Stimulated activated CD8-positive, alpha-beta memory T cell treated with anti-CD3 and anti-CD28 coated beads, Interleukin-7, amount 100 ng/mL, for 4 hours (primary cell): ENCODE measurements at places on chromosomes 1 and 21.

- no peak for DNase-seq
Observed at GRCh38 chr1:176903474-176903873, 261.0 kb downstream of the ASTN1 start.

- DNase-seq: no peak
Observed at GRCh38 chr1:9260059-9260766, 25.6 kb downstream of the H6PD start.

- no peak for DNase-seq
Observed at GRCh38 chr1:219549215-219549614, 63.7 kb downstream of the ZC3H11B start.

GRCh38 chr1:59816318-59816878, 1.6 kb downstream of the HOOK1 start:
- no peak for DNase-seq

- DNase-seq: no peak
Observed at GRCh38 chr1:9929431-9930385, 13.5 kb downstream of the LZIC start.

DNA sequence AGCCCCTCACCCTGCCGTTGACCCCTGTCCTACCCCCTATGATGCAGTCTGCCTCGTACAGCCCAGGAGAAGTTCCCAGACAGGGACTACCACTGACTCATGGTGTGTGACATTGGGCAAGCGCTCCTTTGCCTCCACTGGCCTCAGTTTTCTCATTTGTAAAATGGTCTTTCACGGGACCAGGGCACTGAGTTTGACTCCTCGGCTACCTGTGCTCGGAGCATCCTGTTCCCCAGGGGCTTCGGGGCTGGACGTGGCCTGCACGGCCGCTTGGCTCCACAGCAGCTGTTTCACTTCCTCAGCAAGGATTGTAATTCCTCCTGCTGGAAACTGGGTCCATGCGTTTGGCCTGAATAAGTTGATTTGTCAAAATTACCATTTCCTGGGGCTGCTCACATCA, 277.3 kb downstream of the MATN1 start:
- no peak for DNase-seq
